ENCODE measurements at places on chromosomes 12 and 14.

DNA sequence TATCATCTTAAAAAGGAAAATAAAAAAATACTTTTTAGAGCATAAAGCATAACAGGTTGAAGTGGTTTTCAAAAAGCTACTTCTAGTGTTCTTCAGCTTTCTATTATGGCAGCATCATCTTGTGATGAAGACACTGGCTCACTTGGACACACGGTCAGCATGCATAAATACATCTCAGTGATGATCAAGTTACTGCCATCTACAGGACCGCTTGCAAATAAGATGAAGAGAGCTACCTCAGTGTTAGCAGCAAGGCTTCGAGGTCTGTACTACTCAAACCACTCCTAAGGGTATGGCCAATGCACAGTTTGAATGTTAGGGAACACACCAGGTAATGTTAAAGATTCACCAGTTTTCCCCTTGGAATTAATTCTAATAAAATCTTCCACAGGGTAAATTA is 58.8 kb downstream of the GALC start:
- no peak for DNase-seq

DNA sequence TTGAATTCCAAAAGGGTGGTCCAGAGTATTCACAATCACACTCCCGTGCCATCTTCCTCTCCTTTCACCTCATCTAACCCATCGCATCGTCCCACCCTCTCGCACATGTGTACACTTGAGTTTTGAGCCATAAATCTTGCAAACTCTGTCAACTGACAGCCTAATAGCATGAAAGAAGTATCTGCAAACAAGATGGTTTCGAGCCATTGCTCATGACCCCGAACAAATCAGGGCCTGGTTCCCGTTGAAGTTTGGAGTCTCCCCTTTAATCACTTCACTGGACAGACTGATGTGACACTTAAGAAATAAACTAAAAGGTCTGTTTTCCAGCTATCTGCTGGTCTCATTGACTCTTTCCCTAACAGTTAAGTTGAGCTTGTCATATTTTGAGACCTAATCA is 223.6 kb upstream of the SOX5 start:
- DNase-seq, result no peak

GRCh38 chr14:86999036-86999435 is 993.9 kb downstream of the GALC start:
- DNase-seq, result no peak

DNA sequence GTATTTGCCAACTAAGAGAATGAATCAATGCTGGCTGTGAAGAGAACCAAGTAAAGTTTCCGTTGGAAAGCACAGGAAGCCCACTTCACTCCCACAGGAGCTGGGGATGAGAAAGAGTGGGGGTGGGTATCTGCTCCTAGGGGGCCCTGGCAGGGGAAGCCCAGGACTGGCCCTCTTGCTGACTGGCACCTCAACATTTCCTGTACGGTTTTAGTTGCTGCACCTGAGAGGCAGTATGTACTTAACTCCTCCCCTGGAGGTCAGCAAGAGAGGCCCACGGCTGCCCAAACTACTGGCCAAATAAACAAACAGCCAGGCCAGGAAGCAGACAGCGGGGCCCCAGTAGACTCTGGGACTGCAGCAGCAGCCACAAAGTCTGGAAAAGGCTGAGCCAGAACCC is 33.8 kb upstream of the VWF start:
- DNase-seq, result no peak

DNA sequence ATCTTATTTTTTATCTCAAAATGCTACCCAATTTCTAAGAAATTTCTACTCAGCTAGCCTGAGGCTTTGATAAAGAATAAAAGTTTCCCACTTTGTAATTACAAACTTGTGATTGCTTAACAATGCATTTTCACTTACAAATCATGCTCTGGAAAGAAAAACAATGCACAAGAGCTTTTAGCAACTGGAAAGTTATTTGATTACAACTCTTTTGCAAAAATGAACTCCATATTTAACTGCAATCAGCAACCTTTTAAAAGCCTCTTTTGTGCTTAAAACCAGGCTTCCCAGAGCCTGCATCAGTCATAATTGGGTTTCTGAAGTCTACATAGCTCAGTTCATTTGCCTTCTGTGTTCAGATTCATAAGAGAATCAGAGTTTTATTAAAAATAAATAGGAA is 395.2 kb downstream of the PAWR start:
- DNase-seq, result no peak

GRCh38 chr12:13436182-13436581 is 239.7 kb downstream of the EMP1 start:
- no peak for DNase-seq

Measured in glomerular endothelial cell (primary cell).